ENCODE measurements at places on chromosomes 4 and X.

- DNase-seq = no peak
Observed at GRCh38 chrX:118347131-118347530, 1.2 kb downstream of the WDR44 start.

- DNase-seq = no peak
Observed at GRCh38 chrX:19566359-19567222, 51.3 kb upstream of the MAP3K15 start.

DNA sequence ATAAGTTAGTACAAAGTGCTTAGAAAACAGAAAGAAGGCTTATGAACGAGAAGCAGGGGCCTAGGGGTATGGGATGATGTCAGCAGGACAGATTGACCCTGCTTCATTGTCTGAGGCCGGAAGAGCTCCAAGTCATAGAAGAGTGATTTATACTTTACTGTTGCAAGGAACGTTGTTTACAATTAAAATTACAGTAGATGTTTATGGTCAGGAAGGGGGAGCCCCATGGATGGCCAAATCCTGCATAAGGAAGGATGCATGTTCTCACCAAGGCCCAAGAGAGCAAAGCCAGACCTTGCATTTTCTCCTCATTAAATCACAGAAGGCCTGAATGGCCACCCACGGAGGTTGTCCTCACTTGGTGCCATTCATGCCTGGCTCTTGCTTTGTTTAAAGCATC is 115.3 kb downstream of the LDB2 start:
- no peak for DNase-seq

- DNase-seq = no peak
Observed at GRCh38 chr4:6699388-6699787, 5.7 kb downstream of the S100P start.

- DNase-seq = no peak
Observed at GRCh38 chr4:163772238-163772637, 277.7 kb downstream of the TMA16 start.

DNA sequence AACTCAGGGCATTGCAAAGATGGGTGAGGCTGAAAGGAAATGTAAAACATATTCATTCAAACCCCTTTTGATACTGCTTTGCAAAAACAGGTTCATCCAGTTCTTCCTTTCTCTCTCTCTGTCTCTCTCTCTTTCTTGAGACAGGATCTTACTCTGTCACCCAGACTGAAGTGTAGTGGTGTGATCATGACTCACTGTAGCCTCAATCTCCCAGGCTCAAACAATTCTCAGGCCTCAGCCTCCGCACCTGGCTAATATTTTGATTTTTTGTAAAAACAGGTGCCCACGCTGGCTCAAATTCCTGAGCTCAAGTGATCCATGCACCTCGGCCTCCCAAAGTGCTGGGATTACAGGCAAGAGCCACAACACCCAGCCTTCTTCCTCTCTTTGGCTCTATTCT is 15.6 kb upstream of the DCHS2 start:
- DNase-seq = no peak

DNA sequence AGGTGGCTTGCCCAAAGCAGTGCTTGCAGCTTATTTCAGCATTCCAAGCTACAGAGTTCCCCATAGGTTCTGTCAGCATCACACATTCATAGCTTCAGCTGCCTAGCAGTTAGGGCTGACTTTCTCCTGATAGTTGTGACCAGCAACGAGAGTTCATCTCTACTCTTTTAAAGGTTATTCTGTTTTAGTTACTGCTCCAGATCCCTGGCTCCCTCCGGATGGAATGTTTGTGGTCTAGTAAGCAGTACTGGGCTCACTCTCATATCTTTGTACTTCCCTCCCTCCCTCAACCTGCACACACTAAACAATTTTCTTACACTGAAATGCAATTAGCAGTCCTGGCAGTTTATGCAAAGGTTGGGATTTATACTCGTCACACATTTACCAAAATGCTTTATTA is 43.9 kb downstream of the PTTG2 start:
- DNase-seq = no peak

DNA sequence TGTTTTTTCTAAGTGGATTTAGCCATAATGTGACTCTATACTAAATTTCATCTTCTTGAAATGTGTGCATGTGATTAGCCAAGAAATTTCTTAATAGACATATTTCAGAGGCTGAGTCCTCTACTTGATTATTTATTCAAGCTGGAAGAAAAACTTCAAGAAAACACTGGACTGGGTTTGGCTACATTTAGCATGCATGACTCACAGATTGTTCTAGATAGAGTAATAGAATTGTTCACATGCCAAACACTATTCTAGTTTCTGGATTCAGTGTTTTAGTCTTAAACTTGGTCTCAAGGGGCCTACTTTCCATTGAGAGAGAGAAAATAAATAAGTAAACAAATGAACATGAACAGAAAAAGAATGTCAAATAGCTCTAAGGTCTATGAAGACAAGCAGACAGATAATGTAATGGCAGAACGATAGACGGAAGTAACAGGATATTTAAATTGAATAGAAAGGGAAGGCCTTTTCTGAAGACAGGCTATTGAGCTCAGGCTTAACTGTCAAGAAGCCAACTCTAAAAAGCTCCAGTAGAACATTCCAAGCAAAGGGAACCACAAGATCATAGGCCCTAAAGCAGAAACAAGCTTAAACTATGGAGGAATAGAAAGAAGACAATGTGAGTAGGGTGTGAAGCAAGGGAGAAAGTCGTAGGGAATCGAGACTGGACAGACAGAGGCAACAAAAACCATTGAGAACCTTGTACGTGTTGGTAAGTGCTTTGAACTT is 104.6 kb downstream of the TMEM144 start:
- no peak for DNase-seq

DNA sequence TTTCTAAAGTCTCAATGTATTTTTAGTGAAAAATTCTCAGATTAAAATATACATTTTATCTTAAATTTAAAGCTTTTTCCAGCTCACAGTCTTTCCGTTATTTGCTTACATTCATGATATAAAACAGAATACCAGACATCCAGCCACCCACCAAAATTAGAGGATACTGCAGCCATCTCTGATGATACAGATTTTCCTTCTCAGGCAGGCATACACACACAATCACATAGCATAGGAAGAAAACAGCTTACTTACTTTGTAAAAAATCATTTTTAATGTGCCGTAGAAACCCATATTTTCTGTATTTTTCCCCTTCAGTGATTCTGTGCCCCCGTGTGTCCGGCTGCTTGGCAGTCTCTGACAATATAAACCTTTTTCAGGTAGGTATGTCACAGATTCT is 183.7 kb downstream of the FBXW7 start:
- DNase-seq = no peak

DNA sequence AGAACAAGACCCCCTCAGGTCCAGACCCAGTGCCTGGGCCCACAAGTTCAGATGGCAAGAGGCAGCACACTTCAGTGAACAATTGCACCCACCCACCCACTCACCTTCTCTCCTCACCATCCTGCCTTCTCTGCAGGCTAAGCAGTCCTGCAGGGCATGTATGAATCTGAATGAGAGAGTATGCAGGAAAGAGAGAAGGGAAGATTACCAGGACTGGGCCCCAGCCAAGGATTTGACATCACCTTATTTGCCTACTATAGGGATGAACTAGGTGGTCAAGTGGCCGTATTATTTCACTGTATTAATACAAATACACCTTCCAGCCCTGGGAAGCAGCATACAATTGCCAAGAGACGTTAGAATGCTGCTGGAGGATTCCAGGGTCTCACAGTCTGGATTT is 2.1 kb upstream of the ZNF141 start:
- no peak for DNase-seq

- no peak for DNase-seq
Observed at GRCh38 chr4:163744861-163745260, 250.4 kb downstream of the TMA16 start.

All from CD8-positive, alpha-beta T cell (primary cell).